IMR-90 (cell line): ENCODE measurements at places on chromosomes 6 and 20. TPM values are rescaled to one million over a fixed set of nuclear protein-coding genes. Genes with fewer than 3 reads are reported as not detected.

C6orf163 gene
- 0.43 and 0.55 TPM in 2 replicates for polyA plus RNA-seq

DNA sequence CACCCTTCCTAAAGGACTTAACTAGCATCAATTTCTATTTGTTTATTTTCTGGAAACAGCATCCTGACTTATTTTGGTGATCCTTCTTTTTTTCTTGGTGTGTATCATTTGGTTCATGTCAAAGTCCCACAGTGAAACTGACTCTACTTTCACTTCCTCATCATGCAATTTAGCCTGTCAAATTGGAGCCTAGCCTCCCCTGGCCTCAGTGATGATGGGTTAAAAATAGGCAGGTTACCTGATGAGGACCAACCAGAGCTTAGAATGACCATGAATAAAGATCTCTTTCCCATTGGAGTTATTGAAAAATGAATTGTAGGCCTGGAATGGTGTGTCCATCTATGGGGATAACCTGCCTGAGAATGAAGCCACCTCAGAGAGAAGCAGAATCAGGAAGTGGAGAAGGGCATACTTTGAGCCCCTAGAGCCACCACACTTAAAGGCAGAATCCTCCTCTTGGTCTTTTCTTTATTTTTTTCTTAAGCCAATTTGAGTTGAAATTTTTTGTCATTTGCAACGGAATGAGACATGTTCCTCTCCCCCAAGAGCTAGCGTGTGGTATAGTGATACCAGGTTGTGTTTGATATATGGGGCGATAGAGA lies 105.6 kb downstream of the BTBD3 start:
- no peak for DNase-seq

DNA sequence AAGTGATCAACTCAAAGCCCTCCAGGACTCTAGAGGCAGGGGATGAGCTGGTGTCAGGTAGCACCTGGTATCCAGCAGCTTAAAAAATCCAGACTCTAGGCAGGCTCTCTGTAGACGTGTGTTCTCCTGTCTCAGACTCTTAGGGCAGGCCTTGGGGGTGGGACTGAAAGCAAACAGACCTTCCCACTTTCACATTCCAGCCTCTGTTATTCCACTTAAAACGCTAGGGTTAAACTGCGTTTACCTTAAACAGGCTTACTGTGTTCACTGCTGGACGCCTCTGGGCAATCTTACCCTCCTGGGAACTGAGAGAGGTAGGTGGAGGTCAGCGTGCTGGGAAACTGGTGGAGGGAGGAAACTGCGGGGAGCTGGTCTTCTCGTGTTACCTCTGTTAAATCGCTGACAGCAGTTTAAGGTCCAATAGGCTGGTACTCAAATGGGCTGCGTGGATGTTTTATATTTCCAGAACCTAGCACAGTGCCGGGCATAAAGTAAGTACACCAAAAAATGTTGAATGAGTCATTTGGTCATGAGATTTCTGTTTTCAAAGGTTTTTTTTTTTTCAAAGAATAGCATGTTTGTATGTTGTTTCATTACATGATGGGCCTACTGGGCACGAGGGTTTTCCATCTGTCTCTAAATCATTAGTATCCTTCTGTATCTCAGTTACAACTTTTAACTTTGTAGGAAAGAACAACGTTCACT lies at the start of gene GCNT2:
TSS of gene GCNT2 (plus strand) at position 248 of the 705 bp plus-strand sequence. CDS start 7,561 bp downstream, outside the sequence.
- DNase-seq: peak; percentile 23

BHLHE23 gene
- not detected in 2 replicates for polyA plus RNA-seq

- DNase-seq: peak; percentile 32
These were observed 9.7 kb downstream of the LINC00237 start for GRCh38 chr20:21096321-21097043.

RIMS4 gene
- not detected in 2 replicates for polyA plus RNA-seq

DNA sequence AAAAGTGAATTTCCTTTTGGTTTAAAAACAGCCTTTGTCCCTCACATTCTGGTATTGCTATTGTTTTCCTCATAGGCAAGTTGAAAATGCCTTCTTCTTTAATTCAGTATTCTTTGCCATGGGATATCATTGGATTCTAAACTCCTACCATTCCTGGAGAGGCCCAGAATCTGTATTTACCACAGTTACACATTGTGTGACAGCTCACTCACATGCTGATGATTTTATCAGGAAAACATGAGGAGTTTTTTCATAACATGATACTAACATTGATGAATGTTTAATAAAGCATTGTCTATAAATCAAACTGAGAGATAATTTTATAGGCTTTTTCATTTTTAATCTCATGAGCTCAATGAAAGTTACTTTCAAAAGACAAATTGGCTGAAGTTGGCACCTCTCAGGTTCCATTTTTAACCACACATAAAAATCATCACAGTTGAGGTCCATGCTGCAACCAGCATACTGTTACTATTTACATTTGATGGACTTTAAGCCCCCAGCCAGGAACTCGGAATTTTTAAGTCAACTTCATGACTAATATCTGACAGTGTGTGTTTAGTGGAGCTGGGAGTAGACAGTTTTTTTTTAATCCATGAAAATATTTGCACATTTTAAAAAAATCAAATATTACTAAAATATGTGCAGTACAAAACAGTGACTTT lies 82.8 kb downstream of the FAM83B start:
- DNase-seq: no peak

- DNase-seq: no peak
These were observed 15.6 kb downstream of the TMEM30A start for GRCh38 chr6:75268988-75269354.

- no peak for DNase-seq
These were observed 12.4 kb upstream of the MYL9 start for GRCh38 chr20:36528875-36529417.

VPS52 gene
- polyA plus RNA-seq: 54.6 and 57.8 TPM in 2 replicates

- DNase-seq: no peak
These were observed 154.3 kb upstream of the RPS6KA2 start for GRCh38 chr6:166781331-166781730.

GRCh38 chr6:163925839-163926238 lies 511.3 kb downstream of the QKI start:
- no peak for DNase-seq

DNA sequence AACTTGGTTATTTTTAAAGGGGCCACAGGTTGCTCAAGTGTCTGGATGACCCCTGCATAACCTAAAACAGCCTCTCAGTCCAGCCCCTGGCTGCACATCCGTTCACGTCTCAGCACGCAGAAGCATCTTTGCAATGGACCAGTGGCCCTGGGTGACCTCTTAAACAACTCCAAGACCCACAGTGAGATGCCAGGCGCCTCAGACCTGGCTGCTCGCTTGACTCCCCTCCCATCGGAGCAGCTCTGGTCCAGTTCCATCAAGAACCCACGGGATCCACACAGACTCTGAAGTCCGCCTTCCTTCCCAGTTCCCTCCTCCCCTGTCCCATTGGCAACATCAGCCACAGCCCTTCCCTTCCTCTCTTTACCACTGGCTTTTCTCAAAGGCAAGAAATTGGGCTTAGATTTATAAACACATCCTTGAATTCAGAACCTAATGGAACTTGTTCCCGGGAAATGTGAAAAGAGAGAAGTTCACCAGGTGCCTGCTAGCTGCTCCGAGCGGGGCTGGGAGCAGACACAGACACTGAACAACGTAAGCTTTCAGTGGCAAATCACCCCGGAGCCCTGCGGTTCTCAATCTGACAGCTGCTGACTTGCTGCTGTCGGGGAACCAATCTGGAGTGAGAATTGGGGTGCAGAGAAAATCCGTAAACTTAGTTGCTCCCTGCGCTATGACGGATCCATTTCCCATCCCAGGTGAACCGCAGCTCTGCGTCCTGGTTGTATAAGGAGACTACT lies 39.6 kb upstream of the MPC1 start:
- DNase-seq: no peak

CFB gene
- 5.8 and 6.1 TPM in 2 replicates for polyA plus RNA-seq

SPTLC3 gene
- 0.44 and 0.56 TPM in 2 replicates for polyA plus RNA-seq

GRCh38 chr6:3946778-3947177 lies 97.6 kb downstream of the FAM50B start:
- DNase-seq: no peak

RIMS1 gene
- 0.44 and 0.46 TPM in 2 replicates for polyA plus RNA-seq
